GM12878 (cell line): ENCODE measurements at places on chromosomes 5 and 9.

GRCh38 chr5:124538191-124538590 lies 208.2 kb downstream of the ZNF608 start:
- DNase-seq = no peak

GRCh38 chr9:16626577-16627130 lies 243.8 kb downstream of the BNC2 start:
- no peak for DNase-seq

DNA sequence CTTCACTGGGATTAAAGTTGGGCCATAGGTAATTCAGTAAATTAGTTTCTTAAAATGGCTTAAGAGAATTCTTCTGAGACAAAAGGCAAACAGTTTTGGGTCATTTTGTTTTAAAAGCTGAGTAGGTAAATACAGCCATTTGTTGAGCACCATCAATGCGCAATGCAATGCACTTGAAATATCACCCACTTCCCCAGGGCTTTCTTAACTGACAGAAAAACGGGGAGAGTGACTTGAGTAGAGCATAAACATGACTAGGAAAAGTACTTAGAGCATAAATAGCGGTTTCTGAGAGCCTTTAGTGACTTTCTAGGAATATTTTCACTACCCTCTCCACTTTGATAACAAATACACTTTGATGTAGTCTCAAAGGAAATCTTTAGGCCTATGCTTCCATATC lies 27.2 kb downstream of the MLANA start:
- no peak for DNase-seq

DNA sequence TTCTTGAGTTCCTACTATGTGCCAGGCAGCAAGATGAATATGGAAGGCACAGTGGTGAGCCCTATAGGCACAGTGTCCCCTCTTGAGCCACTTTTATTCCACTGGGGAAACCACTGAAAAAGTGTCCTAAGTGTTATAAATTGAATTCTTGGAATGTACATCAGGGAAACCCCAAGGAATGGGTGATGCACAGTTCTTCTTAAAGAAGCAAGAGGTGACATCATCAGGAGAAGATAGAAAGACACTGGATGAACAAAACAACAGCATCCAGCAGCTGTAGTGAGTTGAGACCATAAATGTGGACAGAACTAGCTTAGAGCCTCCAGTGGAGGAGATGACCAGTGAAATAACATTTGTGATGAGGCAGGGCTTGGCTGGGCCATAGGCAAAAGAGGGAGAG lies 199.2 kb upstream of the ANKRD55 start:
- no peak for DNase-seq

DNA sequence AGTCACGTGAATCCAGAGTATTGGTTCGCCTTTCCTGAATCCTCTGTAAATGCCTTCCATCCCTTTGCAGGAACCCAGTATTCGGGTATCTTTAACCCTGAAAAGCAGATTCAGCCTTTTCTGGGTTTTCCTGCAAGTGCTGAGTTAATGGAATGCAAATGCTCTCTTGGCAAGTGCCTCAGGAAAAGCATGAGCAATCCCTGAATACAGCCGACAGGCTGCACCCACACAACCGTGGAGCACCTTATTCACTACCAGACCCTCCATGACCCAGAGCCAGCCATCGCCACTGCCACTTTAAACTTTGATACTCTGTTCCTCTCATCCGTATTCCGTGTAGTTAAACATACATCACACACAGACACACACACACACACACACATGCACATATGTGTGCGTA lies 54.4 kb downstream of the ZNF622 start:
- no peak for DNase-seq

GRCh38 chr9:110028676-110029075 lies 179.3 kb downstream of the C9orf152 start:
- DNase-seq = no peak

- DNase-seq = no peak
These were observed 127.2 kb upstream of the SLC25A48 start for GRCh38 chr5:135707302-135707701.

DNA sequence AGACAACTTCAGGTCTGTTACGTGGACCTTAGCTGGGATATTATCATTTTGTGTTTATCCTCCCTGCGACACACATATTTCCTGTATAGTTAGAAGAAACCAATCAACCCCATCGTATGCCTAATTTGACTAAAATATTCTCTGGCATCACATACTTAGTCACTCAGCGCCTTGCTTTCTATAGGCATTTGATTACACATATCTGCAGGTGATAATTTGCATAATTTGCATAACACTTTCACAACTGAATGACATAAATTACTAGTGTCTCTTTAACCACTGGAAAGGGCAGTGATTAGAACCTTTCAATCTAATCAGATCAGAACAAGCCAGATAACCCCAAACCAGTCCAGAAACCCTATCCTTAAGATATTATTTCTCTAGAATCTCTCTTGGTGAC lies 390.2 kb downstream of the TLR4 start:
- DNase-seq = no peak

DNA sequence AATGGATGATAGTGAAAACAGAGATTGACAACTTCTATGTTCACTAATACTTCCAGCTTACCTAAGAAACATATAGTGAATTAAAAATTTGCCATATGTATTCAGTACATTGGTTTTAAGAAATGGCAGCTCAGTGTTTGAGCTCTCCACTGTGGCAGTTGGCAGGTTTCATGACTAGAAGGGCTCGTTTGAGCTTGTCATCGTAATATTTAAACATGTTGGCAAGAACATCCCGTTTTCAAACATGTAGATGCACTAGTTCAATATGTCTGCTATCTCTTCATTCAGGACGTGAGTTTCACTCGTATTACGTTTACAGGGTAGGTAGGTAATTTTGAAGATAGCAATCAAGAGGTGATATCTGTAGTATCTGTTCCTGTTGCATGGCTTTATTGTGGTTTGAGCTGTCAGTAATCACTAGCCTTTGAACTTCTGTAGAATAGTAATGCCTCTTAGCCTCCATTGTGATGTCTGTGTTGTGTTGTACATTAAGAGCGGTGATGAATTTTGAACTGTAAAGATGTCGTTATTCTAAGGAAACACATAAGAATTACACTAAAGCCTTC lies 74.8 kb downstream of the NLN start:
- DNase-seq = no peak

GRCh38 chr5:16810208-16810854 lies 125.8 kb downstream of the MYO10 start:
- no peak for DNase-seq

GRCh38 chr5:756865-757345 lies 27.6 kb downstream of the ZDHHC11B start:
- no peak for DNase-seq

DNA sequence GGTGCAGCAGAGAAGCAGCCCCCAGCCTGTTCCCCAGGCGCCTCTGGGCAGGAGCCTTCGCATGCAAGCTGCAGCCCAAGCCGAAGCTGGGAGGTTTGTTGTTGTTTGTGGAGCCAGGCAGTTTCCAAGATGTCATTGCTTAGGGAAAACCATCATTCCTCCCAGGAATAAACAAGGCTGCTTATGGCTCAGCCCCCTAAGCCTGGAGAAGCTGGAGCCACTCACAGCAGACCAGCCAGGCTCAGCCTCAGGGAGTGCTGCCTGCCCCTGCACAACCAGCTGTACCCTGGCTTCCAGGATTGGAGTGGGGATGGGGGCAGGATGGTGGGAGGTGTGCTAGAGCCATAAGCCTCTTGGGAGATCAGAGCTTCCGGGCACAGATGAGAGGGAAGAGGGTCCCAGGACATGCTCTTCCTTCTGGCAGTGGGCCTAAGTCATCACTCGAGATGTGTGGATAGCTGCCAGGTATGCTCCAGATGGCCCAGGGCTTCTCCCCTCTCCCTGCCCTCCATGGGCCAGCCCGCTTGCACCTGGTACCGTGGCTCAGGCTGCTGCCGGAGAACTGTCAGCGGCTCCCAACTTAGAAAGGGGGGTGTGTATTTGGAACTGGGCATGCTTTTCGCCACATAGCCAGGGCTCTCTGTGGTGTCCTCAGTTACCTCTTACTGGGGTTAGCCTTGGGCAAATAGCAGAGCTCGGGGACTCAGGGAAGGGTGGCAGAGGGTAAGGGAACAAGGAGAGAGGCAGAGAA lies 105.2 kb downstream of the RGS3 start:
- no peak for DNase-seq

DNA sequence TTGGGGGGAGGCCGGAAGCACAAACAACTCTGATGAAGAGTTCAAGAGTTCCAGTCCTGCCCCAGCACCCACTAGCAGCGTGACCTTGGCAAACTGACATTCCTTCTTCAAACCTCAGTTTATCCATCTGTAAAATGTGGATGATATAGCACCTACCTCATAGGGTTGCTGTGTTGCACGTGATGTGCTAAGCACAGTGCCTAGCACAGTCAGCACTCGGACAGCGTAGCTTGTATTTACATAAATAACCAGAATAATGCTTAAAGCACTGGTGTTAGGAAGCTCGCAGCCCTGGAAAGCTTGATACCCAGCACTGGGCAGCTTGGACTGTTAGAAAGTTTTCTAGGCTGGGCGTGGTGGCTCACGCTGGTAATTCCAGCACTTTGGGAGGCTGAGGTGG lies 5.1 kb downstream of the PKN3 start:
- no peak for DNase-seq

GRCh38 chr9:3497857-3498256 lies 27.9 kb downstream of the RFX3 start:
- no peak for DNase-seq

DNA sequence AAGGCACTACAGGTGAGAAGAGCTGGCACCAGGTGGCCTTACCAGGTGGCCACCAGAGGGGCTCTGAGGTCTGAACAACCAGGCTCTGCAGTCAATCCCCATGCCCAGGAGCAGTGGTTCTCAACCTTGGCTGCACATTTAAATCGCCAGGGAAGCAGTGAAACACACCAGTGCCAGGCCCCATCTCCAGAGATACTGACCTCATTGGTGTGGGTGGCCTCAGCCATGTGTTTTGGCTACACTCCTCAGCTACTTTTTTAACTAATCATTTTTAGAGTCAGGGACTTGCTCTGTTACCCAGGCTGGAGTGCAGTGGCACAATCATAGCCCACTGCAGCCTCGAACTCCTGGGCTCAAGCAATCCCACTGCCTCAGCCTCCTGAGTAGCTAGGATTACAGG lies 56.0 kb downstream of the GABBR2 start:
- no peak for DNase-seq

GRCh38 chr5:93580927-93581445 lies at the start of gene NR2F1-AS1:
NR2F1-AS1 (minus strand) TSS chr5:93581219.
- DNase-seq = no peak

DNA sequence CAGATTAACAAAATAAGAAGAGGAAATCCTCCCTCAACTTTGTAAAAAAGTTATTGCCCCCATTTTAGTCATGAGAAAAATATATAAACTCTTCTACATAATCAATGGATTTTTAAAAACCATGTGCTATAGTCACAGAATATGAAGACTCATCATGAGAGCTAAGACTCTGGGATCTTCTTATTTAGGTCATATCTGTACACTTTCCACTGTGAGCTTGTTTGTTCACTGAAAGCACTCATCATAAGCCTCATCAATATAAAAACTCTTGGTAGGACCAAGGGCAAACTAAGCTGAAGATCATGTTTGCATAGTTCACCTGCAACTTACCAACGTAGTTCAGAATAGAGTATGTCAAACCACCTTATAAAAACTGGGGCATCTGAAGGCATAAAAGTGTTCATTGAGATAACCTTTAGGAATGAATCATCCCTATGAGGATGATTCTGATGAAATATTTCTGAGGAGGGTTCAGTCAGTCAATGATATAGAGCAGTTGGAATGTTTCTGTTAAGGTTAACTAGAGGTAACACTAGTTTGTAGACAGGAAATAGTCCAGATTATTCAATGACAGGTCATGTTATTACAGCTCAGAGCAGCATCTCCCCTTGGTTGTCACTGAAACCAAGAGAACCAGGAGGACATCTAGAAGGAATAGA lies 289.9 kb upstream of the SMC2 start:
- DNase-seq = no peak

- DNase-seq = no peak
These were observed 36.5 kb downstream of the FOXI1 start for GRCh38 chr5:170142196-170142595.

- no peak for DNase-seq
These were observed 6.6 kb downstream of the EEIG1 start for GRCh38 chr9:127974001-127974768.

DNA sequence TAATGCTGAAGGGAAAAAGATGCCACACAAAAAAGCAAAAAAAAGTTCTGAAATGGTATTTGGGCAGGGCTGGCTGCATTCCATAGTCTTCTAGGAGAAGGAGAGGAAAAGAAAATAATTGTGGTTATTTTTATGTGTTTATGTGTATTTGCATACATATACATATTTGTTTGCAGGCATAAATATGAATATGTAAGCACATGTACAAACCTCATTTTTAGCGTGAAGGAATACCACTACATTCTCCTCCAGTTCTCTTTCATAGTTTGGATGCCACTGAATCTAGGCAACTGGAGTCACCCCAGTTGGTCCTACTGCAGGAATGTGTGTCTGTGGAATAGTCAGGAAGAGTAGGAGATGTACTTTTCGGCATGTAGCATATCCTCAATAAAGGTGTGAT lies 181.1 kb downstream of the YTHDC2 start:
- no peak for DNase-seq

- no peak for DNase-seq
These were observed 259.2 kb upstream of the NFIL3 start for GRCh38 chr9:91682806-91683205.
